8988T (cell line): ENCODE measurements at places on chromosomes 4 and X.

- no peak for DNase-seq
Measured at GRCh38 chrX:72276478-72276953, 532 bp downstream of the RPS4X start.

- no peak for DNase-seq
Measured at GRCh38 chr4:20195071-20195885, 56.4 kb upstream of the SLIT2 start.

GRCh38 chrX:123833387-123833786 is 26.5 kb upstream of the XIAP start:
- peak; percentile 61 for DNase-seq

DNA sequence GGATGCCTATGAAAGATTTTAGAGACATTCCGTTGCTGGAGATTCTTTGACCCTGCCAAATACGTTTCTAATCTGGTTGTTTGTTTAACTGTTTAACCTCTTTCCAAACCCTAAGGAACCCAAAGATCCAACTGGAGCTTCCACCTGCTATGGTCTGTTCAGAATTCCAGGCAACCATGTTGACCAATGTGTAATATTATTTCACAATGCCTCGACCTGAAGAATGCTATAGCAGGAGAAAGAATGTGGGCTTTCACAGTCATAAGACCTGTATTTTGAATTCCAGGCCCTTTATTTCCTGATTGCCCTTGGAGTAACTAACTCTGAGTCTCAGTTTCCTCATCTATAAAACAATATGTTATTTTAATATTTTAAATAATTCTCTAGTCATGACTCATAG is 90.8 kb downstream of the COL25A1 start:
- no peak for DNase-seq

DNA sequence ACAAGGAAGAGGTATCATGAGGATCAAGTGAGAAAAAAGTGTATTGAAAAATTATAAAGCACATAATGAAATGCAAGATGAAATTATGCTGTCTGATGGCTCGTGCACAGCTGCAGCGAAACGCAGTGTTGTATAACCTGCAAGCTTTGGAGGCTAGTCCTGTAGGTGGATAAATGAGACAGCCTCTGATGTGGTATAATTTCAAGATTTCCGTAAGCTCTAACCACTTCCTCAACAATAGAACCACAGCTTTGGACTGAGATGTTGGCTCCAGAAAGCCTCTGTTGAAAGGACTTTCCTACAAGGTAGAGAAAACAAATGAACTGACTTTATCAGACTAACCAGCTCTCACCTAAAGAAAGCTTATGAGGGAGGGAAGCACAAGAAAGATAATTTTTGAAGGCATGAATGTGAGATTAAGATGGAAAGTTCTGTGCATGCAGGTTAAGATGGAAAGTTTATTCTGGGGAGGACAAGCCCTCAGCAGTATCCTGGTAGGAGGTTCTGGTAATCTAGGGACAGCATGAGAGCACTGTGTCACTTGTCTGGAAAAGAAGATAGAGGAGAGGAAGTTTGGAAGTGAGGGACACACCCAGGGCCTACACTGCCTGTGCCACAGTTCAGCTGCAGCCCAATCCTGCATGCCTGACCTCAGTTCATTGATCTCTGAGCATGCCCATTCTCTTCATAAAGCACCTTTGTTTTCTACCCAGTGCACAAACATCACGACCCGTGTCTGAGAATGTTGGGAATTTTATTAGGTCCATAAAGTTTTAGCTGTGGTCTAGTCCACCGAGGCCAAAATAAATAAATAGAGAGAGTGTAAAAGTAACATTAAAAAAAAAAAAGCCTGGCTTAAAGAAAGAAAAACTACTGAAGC is 161.5 kb upstream of the SFRP2 start:
- no peak for DNase-seq

DNA sequence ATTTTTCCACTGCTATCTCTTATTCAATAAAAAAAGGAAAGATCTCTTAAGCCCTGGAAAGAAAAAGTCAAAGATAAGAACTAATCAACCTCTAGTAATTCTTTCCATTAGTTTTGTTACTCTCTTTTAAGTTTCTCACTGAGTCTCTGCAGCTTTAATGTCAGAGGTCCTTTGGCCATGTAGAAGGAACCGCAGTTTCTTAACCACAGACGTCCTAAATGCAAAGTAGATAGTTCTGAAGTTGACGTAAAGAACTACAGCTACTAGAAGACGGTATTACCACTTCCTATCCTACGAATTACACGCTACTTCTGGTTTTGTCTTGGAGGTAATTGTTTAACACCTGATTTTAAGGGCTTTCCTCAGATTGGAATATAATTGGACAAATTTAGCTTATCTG is 325.9 kb downstream of the ANKRD50 start:
- no peak for DNase-seq

DNA sequence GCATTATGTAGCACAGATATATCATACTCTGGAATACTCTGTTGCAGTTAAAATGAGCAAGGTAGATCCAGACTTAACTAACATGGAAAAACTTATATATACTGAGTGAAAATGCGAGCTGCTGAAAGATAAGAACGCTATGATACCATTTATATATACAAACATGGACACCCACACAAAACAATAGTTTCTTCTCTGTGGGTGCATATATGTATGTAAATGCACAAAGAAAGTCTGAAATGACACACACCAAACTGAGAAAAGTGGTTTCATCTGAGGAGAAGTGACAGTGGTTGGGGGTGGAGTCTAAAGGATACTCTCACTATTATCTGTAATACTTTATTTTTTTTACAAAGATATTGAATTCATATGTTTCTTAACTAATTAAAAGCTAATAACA is 12.2 kb upstream of the FGF2 start:
- no peak for DNase-seq

DNA sequence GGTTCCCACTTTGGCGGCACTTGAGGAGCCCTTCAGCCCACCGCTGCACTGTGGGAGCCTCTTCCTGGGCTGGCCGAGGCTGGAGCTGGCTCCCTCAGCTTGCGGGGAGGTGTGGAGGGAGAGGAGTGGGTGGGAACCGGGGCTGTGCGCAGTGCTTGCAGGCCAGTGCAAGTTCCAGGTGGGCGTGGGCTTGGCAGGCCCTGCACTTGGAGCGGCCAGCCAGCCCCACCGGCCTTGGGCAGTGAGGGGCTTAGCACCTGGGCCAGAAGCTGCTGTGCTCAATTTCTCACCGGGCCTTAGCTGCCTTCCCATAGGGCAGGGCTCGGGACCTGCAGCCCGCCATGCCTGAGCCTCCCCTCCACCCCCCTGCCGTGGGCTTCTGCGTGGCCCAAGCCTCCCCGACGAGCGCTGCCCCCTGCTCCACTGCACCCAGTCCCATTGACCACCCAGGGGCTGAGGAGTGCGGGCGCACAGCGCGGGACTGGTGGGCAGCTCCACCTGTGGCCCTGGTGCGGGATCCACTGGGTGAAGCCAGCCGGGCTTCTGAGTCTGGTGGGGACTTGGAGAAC is 474.3 kb downstream of the MID1IP1 start:
- no peak for DNase-seq

DNA sequence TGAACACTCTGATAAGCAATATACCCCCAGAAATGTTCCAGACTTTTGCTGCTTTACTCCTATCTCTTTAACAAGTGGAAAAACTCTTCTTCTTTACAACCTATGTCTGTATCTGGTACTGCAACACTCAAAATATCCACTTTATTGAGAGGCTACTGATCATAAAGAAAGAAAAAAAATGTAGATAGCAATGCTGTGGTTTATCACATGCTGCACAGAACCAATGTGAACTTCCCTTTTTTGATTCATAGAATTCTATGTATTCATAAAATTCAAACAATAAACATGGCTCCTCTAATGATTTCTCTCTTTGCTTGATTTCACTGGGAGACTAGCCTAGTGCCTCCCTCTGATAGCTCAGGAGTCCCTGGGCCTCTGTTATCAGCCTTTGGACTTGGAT is 223.5 kb downstream of the ZNF674 start:
- DNase-seq: no peak

- DNase-seq: no peak
Measured at GRCh38 chr4:5019274-5019673, at the start of gene CYTL1. CYTL1 (minus strand) TSS chr4:5019458; CDS start chr4:5019445, 13 bp downstream.

- no peak for DNase-seq
Measured at GRCh38 chrX:118989886-118990285, 15.5 kb downstream of the LONRF3 start.

DNA sequence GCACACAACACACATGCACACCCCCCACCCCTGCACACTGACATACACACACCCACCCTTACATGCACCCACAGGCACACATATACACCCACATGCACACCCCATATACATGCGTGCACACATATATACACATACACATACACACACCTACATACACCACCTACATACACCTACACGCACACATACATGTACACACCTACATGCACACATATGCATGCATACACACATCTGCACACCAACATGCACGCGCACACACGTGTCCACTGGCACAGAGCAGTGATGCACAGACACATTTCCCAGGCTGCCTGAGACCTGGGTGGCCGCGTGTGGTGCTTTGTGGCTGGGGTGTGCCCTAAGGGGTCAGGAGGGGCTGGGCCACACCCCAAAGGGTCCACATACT is 31.7 kb downstream of the FGFRL1 start:
- DNase-seq: no peak

DNA sequence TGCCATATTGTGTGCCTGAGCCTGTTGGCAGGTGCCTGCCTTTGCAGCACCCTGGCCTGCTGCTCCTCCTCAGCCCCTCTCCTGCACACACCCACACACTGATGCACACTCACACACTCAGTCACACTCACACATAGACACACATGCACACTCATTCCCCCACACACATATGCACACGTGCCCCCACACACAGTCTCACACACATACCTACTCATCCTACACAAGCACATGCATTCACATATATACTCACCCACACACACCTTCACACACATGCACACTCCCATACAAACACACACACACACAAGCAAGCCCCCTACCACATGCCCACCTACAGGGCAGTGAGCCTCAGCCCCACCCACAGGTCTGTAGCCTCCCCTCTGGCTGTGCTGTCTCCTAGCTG is 245.0 kb downstream of the EVC2 start:
- no peak for DNase-seq

- DNase-seq: no peak
Measured at GRCh38 chr4:75007891-75008290, 75.0 kb downstream of the PARM1 start.

DNA sequence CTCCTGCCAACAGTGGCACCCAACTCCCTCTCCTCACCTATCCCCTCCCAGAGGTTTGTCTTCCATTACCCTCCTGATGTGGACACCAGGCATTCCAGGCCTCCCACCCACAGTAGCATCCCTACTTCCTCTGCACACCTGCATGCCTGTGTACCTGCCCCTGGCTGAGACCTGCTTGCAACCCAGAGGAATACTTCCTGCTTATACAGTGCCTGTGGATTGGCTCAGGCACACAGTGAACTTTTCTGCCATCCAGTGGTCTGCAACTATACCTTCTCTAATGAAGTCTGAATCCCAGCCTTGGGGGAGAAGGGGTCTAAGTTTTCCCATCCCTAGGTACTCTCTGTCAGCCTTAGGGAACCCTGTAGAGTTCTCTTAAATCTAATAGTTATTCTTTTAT is 169.9 kb downstream of the IQCM start:
- no peak for DNase-seq

- DNase-seq: no peak
Measured at GRCh38 chrX:352582-353314, 34.0 kb downstream of the PPP2R3B start.

DNA sequence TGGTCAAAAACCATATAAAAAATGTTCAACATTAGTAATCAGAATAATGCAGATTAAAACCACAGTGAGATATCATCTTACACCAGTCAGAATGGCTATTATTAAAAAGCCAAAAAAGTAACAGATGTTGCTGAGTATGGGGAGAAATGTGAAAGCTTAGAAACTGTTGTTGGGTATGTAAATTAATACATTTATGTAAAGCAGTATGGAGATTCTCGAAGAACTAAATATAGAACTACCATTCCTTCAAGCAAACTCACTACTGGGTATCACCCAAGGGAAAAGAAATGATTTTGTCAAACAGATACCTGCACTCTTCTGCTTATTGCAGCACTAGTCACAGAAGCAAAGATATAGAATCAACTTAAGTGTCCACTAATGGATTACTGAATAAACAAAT is 576.4 kb upstream of the EPHA5 start:
- DNase-seq: no peak

DNA sequence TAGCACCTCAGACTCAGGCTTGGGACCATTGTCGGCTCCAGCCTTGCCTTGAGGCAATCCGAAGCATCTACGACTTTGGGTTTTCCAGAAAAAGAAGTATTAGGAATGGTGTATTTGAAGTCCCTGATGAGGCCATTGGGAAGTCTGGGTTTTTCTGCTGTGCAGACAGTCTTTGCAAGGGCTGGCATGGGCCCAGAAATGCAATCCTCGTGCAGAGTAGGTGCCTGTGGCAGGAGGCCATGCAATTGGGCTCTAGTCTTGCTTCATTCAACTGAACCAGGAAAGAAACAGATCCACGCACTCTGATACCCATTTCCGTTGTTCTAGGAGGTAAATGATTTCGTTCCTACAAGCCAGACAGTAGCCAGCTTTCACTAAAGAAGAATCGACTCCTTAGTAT is 12.4 kb downstream of the ZFP92 start:
- no peak for DNase-seq

DNA sequence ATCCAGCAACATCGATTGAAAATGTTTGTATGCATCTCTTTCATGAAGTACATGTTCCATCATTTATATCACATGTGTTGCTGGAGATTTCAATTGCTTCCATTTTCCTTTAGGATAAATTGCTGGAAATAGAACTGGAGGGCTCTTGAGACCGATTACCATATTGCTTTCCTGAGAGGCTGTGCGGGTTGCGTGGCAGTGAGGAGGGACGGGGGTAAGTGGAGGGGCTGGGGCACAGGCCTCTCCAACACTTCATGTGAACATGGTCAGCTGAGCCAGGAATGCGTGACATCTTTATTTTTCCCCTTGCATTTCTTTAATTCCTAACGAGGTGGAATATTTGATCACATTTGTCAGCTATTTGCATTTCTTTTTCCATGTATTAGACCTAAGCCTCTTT is 144.6 kb downstream of the TBL1X start:
- no peak for DNase-seq

- DNase-seq: no peak
Measured at GRCh38 chr4:26204911-26205370, 115.9 kb upstream of the RBPJ start.

GRCh38 chr4:66506985-66507384 is 836.7 kb upstream of the EPHA5 start:
- no peak for DNase-seq

- no peak for DNase-seq
Measured at GRCh38 chrX:63032811-63033210, 318.3 kb downstream of the SPIN4 start.

DNA sequence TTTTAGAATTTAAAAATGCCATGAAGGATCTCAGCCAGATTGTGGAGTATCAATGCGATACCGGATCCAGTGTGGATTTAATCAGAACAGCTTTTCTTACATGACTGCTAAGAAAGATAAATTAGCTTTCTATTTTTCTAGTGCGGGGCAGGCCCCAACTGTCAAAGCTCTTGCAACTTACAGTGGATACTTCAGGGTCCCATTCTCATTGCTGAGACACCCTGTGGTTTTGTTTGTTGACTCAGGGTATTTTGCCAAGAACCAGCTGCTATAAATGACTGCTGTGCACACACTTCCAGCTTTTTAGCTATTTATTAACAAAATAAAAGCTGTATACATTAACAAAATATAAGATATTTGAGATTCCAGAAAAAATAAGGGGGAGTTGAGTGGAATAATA is 166.4 kb downstream of the DCLK2 start:
- DNase-seq: no peak

GRCh38 chr4:178003098-178003657 is 560.9 kb upstream of the AGA start:
- DNase-seq: no peak

GRCh38 chrX:41603596-41603995 is 85.2 kb upstream of the GPR34 start:
- DNase-seq: no peak

- no peak for DNase-seq
Measured at GRCh38 chr4:153156263-153156662, 48.0 kb upstream of the TRIM2 start.
